ENCODE measurements at places on chromosomes 7 and 10.

DNA sequence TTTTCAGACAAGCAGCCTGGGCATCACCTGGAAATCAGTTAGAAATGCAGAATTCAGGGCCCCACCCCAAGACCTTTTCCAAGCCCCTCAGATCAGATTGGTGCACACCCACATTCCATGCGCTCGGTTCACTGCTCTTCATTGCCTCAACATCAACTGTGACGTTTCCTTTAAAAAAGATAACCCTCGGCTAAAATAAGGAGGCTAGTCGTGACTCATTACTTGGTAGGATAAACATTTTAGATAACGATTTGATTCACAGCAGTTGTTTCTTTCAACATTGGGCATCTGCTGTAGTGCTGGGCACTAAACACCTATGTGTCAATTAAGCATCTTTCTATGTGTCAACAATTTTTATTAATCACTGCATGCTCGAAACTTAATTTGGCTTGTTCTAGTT, 191.1 kb upstream of the LRGUK start:
- no peak for DNase-seq

DNA sequence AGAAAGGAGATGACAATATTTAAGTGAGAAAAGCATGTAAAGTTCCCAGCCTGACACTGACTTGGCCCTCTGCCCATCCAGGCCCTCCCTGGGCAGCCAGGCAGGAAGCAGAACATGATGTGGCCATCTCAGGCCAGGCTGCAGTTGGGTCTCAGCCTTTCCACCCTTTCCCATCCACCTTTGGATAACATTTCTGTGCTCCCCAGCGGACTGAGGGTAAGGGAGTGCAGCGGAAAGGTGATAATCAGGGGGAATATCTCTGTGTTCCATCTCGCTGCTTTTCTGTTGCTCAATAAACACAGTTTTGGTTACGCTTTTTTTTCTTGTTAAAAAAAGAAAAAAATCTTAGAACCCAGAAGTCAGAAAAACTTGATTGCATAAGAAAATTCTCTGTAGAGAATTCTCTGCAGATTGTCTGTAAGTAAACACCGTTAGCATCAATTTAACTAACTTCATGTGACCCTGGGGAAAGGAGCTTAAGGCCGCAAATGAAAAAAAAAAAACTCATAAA, 37.2 kb upstream of the TARP start:
- no peak for DNase-seq

DNA sequence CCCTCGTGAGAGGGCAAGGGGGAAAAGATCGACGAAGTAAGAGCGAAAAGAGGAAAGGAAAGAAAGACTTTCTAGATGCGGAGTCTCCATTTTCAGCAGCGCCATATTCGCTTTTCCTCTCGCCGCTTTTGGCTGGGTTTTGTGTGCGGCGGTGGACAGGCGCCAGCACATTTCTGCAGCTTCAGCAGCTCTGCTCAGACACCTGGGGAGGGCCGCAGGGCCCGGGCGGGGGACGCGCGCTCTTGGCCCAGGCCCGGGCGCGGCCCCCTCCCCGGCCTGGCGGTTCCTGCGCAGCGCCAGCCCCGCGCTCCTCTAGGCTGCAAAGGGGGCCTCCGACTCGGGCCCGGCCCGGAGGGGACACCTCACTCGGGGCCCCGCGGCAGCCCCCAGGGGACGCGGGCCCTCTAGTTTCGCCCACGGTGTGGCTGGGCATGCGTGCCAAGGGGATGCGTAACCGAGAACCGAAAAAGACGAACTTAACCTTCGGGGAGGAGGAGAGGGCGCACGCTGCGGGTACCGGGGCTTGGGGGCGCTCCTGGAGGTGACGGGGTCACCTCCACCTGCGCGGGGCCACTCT, 34.5 kb upstream of the EBLN1 start:
- peak; percentile 82 for DNase-seq

DNA sequence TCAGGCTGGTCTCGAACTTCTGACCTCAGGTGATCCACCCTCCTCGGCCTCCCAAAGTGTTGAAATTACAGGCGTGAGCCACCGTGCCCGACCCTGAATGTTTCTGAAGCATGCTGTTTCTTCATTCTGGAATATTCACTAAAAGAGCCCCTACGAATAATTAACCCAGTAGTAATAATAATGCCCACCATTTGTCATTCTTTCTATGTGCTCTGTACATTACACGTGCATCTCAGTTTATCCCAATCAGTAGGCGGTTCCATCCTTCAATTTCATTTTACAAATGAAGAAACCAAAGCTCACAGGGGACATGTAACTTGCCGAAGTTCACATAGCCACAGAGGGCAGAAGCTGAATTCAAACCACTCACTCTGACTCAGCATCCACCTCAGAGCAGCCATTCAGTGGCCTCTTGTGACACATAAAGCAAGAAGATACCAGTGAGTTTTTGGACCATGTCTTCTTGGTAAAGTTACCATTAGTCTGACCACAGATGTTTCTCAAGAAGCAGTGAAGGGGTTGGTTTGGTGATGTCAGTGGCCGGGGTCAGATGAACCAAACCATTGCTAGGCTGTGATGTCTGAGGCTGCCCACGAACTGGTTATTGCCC, 71.9 kb upstream of the DUSP5 start:
- no peak for DNase-seq

- no peak for DNase-seq
These were observed 515 bp downstream of the FAM149B1 start for GRCh38 chr10:73168465-73168803.

DNA sequence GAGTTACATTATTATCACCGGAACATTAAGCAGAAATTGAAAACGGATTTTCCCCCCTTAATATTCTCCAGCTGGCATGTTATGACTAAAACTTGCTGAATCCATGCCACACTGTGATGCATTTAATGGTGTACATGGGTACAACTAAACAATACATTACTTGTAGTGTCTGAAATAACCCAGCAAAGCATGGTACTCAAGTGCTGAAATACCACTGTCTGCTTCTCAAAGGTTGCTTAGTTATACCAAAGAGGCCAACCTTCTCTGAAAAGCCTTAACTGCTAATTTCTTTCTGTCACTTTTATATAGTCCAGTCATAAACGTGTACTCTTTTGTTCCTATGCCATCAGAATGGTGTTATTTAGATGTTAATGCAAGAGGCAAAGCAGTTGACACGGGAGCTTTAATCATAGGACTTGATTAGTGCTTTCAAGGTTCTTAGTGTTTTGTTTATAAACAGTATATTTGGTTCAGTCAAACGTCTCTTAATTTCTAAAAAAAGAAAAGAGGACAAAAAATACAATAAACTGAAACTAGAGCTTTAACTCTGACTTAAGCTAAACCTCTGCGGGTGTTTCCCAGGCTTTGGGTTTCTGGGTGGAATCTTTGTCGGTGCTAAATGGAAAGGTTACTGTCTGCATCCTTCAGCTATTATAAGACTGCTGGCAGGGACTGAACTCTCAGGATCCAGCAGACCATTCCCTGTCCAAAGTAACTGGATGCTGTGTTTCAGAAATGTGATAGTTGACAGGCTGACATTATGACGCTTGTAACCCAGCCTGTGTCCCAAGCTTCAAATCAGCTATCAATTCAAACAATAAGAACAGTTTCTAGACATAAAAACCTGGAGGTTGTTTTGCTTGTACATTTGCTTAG, 202.6 kb downstream of the PPP1R3A start:
- peak; percentile 54 for DNase-seq

- no peak for DNase-seq
These were observed 12.6 kb downstream of the BEND7 start for GRCh38 chr10:13516176-13516575.

GRCh38 chr10:11110539-11110938, 92.9 kb downstream of the CELF2 start:
- no peak for DNase-seq

GRCh38 chr7:149381245-149381644, 79.6 kb downstream of the ZNF777 start:
- DNase-seq = no peak

DNA sequence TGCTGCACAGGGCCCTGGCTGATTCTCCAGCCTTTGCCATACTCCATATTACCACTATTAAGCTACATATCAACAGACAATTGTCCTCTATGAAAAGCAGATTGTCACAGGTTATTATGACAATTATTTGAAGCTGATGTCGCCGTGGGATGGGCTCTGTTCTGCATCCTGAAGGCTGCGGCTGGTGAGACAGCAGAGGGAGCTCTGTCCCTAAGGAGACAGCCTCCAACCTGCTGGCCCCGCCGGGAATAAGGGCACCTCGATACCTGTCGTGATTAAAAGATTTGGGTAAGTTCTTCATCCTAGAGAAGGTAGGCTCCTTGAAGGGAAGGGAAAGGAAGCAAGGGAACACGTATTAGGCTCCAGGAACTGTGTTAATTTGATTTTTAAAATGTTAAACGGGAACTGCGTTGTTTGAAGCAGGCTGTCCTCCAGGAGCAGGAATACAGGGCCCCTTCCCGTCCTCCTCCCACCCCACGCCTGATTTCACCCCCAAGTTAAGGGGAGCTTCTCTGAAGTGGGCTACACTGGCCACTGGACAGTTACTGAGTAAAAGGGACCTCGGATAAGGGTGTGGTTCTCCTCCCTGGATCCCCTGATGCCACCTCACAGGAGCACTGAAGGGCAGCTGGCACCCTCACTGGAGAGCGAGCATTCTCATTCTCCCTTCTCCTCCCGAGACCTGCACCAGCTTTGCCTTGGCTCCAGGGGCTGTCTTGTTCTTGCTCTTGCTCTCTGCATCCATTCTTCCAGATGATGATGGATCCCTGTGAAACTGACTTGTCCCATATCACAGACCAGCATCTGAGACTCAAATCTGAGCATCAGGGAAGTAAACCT, 11.8 kb upstream of the TIAL1 start:
- DNase-seq = no peak

DNA sequence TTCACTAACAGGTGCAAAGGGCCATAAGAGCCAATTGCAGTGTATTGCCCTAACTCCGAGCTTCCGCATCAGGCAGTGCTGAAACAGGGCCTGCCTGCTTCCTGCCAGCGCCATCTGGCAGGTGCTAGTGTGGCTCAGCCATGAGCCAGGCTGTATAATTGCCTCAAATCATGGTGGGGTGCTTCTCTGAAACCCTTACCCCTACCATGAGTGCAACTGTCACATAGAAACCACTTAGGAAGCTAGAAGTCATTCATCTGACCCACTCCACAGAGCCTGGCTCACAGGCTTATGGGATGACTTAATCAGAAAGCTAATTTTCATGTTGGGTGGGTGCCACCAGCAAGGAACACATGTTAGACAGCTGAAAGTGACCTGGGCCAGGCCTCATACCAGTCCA, 133.3 kb upstream of the LAMB4 start:
- DNase-seq = peak; percentile 21

DNA sequence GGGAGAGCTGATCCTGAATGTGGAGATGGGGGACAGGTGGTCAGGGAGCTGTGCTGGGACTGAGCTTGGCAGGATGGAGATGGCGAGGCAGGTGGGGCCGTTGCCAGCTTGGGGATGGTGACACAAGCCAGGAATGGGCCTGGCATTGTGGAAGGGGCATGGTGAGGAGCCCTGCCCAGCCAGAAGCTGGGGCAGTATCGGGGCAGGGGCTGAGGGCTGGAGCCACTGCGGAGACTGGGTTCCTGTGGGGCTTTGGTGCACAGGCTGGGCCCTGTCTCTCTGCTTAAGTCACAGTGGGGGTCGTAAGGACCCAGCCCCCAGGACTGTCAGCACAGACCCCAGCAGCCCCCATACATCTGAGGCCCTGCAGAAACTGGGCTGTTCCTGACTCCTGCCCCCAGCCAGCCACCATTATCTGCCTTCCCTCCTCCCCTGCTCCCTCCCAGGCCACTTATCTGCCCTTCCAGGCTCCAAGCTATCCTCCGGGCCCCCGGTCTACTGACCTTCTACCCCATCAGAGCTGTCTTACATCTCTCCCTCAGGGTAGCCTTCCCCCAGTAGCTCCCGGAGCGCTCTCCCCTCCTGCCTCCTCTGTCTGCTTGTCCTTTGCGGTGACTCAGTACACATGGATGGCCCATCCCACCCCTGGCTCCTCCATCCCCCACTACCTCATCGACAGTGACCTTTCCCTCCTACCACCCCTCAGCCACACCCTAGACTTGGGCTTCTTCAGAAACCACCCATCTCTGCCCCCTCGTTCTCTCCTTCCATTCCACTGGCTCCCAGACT, 44.2 kb downstream of the PPIF start:
- DNase-seq = no peak

- no peak for DNase-seq
These were observed 133.4 kb downstream of the JCAD start for GRCh38 chr10:29925771-29926692.

DNA sequence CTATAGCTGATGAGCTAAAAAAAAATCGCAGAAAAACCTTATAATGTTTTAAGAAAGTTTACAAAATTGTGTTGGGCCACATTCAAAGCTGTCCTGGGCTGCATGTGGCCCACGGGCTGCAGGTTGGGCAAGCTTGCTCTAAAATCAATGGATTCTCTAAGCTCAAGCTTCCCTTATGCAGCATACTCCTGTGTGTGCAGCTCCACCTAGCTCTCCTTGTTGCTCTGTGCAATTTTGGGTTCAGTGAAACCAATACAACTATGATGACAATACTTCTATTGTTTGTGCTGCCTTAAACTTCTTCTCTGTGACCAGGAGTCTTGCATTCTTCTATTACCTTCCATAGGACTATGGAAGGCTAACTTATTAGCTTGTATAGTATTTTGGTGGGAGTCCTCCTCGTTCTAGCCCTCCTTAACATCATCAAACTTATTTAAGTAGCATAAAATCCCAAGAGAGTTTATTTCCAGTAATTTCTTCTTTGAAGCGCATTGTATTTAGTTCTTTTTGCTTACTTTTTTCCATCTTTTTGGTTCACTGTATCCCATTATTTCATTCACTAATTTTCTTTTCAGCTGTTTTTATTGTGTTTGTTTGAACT, 170.9 kb upstream of the SMIM30 start:
- DNase-seq = no peak

DNA sequence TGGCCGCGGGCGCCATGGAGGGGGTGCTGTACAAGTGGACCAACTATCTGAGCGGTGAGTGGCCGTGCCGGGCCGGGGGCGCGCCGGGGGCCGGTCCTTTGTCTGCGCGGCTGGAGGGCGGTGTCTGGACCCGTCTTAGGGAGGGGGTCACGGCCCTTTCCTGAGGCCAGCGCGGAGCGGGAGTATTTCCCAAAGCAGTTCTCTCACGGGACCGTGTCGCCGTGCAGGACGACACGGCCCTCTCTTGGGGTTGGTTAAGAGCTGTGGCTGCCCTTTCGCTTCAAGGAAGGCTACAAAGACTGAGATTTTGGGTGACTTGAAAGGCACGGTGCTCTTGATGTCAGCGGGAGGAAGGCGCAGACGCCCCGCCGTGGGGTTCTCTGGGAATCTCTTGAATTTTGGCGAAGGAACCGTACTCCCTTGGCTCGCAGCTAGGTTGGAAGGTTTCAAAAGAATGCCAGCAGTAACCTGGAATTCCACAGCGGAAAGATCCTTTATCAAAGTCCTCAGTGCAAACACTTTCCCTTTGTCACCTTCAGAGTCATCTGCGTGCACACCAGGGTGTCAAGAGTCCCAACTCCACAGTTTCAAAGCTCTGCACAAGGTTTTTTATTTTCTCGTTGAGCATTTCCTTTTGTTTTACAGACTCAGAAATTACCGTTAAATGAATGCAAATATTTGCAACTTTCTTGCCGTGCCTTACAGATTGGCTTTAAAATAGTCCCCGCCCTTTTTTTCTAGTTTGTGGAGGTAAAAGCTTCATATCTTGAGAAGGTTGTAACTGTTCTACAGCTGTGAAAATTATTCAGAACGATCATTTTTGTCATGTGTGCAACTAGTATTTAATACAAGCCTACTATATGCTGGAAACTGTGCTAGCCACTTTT, 780 bp downstream of the PLEKHA8 start:
- no peak for DNase-seq

Data from hindlimb muscle (tissue), 1 donor.